ENCODE measurements at places on chromosomes 6 and 20.

DNA sequence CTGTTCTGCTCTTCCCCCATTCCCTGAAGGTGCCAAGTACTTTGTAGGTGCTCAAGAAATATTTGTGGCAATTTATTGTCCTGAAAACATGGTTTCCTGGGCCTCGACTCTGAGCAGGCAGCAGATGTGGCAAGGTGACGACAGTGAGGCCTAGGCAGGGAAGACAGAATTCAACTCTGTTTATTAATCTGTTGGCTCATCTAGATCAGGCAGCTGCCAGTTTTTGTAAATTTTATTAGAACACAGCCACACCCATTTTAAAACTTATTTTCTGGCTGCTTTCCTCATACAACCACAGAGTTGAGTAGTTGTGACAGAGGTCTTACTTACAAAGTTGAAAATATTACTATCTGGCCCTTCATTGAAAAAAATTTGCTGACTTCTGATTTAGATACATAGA is 24.5 kb downstream of the MAPK14 start:
- no peak for DNase-seq

- no peak for DNase-seq
Measured at GRCh38 chr6:52508261-52508739, 68.6 kb downstream of the TRAM2 start.

DNA sequence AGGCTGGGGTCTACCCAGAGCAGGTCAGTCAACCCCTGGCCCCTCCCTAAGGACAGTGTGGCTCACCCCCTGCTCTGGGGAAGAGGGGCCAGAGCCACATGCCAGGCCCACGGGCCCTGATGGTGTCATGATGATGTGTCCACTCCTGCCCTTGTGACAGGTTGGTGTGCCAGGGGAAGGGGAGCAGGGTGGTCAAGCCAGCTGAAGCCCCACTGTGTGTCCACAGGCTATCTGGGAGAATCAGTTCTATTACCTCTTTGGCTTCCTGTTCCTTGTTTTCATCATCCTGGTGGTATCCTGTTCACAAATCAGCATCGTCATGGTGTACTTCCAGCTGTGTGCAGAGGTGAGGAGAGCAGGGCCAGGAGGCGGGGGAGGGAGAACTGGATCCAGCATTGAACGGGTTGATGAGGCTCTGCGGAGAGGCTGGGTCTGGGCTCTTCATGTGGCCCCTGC is 47.7 kb downstream of the PLAGL2 start:
- no peak for DNase-seq

GRCh38 chr6:5680095-5680494 is 326.6 kb downstream of the NRN1 start:
- no peak for DNase-seq

DNA sequence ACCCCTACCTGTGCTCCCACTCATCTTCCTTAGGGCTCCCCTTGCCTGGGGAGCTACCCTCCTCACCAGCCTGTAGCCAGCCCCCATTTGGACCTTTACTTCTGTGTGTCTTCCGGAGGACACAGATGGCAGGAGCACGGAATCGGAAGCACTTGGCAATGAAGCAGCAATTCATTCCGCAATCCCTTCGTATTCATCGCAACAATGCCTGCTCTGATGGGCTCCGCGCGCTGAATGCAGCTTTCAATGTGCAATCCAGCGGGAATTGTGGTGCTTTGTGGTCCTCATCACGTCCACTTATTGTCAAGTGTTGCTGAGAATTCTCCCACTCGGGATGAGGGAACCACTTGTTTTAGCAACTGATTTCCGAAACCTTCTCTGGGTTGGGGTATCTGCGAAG is 336.0 kb downstream of the DHX35 start:
- DNase-seq = no peak

DNA sequence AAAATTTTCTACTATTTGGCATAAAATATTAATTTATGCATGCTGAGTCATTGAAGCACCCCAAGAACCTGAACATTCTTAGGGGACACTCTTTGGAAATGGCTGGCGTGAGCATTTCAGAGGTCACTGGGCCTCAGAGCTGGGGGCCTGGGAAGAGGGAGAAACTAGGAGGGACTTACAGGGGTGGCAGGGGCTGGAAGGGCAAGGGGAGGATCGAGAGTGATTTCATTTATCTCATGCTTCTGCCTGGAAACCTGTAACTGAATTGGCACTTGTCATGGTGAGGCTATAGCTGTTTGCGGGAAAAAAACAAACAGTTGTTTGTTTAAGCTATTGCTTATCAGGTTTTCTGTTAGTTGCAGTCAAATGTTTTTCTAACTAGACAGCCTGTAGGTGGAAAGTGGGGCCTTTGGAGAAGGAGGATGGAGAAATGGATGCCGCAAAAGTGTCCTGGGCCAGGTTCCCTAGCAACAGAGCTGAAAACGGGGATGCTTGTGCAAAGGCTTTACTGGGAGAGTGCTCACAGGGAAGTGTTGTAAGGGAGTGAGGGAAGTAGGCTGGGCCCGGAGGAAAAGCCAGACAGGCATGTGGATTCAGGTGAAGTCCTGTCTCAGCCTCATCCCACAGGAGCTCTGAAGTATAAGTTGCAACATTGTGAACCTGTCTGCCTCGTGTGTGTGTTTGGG is 36.4 kb upstream of the KAT14 start:
- DNase-seq = no peak

DNA sequence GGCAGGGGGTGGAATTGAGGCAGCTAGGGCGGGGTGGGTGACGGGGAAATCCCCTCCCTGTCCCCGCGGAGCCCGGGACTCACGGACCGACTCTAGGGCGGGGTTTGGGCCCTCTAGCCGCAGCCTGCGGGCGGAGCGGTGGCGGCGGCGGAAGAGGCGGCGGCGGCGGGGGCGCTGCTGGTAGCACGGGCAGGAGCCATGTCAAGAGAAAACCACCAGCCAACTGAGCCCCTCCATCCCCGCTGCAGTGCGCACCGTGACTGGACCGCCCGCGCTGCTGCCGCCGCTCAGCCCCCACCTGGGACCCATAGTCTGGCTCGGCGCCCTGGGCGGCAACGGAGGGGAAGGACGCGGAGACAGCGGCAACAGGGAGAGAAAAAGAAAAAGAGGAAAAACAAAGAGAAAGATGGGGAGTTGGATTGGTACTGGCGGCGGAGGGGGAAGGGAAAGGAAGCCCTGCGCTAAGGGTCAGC is 1.2 kb upstream of the C6orf62 start:
- DNase-seq = peak; percentile 57

DNA sequence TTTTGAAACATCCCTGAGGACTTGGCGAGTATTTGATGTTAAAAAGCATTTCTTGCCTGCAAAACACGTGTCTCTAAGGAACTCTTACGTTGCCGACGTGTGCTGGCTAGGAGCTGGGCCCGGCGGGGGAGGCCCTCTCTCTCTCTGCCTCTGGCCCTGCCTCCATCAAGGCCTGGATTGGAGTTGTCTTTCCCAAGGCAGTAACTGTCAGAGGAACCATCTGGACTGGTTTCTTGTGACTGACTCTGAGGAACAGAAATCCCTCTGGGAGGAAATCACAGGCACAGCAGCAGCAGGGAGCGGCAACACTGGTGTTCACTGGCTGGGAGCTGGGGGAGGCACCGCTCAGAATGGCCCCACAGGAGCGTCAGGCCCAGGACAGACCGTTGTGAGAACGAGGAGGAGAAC is 244.2 kb downstream of the NRN1 start:
- no peak for DNase-seq

DNA sequence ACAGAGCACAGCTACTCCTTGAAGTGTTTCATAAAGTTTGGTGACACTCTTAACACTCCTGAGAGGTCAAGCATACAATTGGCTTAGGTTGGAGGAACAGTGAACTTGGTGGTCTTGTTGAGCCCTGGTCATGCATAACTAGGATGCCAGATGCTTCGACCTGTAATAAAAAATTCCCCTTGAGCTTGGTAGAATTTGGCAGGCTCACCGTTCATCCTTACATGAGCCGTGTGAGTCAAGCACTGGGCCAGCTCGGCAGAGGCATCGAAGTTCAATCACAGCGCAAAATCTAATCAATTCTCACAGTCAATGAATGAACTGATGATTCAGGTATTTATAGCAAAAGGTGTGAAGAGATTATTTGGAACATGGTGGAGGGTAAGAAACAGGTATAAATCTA is 33.7 kb downstream of the CYP24A1 start:
- no peak for DNase-seq

GRCh38 chr6:122758927-122759334 is 20.6 kb upstream of the FABP7 start:
- DNase-seq = no peak

- DNase-seq = no peak
Measured at GRCh38 chr20:59183751-59184150, 20.1 kb downstream of the ZNF831 start.

GRCh38 chr6:170369403-170369802 is 62.8 kb downstream of the FAM120B start:
- DNase-seq = no peak

GRCh38 chr20:33825340-33826269 is 14.5 kb downstream of the CHMP4B start:
- DNase-seq = no peak

- DNase-seq = no peak
Measured at GRCh38 chr6:9732056-9732455, 682.8 kb downstream of the TFAP2A start.

DNA sequence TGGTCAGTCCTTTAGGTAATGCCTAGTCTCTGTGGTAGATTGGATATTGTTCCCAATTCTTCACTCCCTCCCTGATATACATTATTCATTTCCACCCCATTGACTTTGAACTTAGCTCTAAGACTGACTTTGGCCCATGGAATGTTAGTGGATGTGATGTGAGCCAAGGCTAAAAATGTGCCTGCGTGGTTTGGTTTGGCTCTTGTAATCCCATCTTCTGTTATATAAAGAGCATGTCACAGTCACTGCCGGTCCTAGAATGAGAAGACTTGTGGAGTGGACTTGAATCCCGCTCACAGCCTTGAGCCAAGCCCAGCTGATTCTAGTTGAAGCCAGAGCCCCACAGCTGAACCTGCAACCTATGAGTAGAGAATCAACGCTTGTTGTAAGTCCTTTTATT is 23.6 kb upstream of the DNAAF9 start:
- DNase-seq = no peak

- no peak for DNase-seq
Measured at GRCh38 chr6:163646133-163646532, 231.6 kb downstream of the QKI start.

- DNase-seq = no peak
Measured at GRCh38 chr20:14495066-14495465, 157.7 kb upstream of the FLRT3 start.

DNA sequence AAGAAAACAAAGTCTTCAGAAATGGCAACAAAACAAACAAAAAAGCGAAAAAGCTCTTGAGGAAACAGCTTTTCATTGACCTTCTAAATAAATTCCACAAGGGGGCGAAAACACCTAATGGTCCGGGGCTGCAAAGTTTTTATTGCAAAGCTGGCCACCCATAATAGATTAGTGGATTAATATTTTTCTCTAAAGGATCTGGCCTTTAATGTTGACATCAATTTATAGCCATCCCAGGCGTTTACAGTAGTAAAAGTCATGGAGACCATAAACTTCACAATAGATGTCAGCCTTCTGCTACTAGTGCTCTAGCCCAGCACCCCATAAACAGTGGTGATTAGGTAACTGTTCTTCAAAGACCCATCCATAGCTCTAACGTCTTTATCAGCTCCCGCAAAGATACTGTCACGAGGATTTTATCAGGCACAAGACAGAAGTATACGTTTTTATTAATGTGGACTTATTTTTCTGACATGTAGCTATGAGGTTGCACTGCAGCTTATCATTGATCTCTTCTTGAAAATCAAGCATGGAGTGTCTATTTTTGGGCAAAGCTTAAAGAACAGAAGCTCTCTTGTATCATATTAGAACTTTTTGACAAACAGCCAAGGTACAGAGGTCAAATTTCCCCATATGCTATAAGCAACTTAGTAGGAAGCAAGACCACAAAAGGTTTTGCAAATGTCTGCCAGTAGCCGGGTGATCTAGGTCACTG is 4.7 kb downstream of the CITED2 start:
- no peak for DNase-seq

DNA sequence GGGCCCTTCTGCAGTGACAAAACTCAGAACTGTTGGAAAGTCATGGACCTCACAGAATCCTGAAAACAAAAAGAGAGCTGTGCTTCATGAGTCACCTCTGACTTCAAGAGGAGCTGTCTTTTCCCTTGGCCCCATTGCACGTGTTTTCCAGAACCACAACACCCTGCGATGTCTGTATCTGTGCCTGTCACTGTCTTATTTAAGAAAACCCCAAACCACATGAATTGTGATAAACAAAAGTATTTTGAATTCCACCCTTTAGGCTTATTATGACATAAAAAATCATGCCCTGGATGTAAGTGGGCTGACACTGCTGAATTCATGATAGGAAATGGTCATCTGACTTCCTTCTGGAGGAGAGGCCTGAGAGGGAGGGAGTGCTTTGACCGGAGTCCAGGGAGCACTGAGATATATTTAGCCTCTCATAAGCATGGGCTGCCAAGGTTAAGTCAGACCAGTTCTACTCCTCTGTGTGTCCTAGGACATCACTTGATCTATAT is 96.4 kb upstream of the DUSP22 start:
- peak; percentile 48 for DNase-seq

DNA sequence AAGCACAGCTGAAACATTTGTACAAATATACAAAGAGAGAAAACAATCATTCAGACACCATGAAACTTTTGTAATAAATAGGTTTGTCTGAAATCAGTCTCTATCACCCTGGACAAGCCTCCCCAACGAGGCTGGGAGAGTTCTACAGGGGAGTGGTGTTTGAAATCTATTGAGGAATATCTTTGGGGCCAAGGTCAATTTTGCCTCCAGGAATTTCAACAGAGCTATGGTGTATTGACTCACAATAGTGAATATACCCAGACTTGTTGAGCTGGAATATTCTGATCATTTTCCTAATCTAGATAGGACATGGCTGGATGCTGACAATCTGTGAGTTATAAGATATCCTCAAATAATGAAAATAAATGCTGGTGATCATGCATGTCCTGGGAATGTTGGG is 51.5 kb upstream of the ENPP5 start:
- DNase-seq = no peak

- DNase-seq = no peak
Measured at GRCh38 chr6:39951716-39952115, 17.5 kb upstream of the MOCS1 start.

DNA sequence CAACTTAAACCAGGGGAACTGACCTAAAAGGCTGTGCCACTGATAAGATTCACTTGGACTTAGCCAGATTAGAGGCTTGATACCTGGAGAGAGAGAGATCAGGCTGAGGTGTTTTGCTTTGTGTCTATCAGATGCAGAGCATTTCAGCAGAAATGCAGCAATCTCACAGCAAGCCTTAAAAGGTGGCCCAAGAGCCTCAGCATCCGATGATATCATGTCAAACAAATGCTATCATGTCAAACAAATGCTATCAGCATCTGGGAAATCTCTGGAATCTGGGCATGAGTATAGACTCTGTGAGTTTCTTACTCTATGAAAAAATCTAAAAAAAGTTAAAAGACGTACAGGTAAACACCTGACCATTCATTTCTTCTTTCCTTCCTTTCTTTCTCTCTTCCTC is 718.9 kb downstream of the EYS start:
- DNase-seq = no peak

- DNase-seq = no peak
Measured at GRCh38 chr6:57183336-57183735, 11.2 kb downstream of the BAG2 start.

- no peak for DNase-seq
Measured at GRCh38 chr20:11452326-11452725, 465.4 kb upstream of the BTBD3 start.

GRCh38 chr6:12033770-12034169 is 21.7 kb downstream of the HIVEP1 start:
- no peak for DNase-seq
